Activated CD4-positive, alpha-beta T cell treated with anti-CD3 and anti-CD28 coated beads for 4 hours (primary cell): ENCODE measurements at places on chromosomes 7 and 10.

GRCh38 chr10:6978187-6978627 is 398.1 kb upstream of the PRKCQ start:
- no peak for DNase-seq

DNA sequence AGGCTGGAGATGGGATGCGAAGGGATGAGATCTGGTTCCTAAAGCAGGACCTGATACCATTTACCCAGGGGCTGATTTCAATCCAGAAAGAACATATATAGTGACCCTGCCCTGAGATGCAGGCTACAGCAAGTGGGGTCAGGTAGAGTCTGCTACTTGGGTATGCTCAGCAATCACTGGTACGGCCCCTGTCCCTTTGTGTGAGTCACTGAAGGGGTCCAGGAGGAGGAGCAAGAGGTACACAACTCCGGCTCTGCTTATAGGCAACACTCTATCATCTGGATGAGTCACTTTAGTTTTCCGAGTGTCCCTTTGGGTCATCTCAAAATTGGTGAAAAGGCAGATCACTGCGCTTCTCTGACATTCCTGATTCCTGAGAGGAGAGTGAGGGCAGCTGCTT is 79.6 kb upstream of the SORCS1 start:
- no peak for DNase-seq

- DNase-seq, result no peak
These were observed 320.5 kb downstream of the MAGI2 start for GRCh38 chr7:79132844-79133451.

DNA sequence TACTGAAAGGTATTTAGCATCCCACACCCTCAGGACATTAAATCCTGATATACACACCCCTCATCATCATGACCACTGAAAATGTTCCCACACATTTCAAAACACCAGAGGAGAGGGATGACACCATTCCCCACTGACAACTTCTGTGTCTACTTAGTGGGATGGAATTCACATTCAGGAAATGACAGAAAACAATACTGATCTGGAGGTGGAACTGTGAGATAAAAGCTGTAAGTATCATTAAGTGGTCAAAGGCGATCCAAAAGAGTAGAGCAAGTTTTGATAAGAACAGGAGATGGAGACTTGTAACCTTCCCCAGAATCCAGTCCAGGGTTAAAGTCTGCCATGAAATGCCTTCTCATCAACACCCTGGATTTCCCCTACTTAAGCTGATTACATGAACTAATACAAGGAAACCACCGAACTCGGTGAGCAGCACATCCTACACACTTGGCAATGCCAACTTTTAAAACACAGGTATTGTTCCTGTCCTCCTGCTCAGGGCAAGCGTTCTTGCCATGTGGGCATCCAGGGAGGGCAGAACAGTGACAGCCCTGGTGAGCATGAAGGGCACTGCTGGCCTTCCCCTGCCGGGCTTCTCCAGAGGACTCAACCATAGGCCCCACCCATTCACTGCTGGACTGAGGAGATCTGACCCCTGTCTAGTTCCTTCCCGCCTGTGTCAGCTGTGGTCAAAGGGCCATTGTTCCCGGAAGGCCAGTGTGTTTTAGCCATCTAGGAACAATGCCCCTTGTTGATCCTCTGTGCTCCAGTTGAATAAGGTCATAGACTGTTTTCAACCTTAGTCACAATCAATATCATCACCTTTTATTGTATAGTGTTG is 85.0 kb downstream of the SGMS1 start:
- DNase-seq, result no peak

DNA sequence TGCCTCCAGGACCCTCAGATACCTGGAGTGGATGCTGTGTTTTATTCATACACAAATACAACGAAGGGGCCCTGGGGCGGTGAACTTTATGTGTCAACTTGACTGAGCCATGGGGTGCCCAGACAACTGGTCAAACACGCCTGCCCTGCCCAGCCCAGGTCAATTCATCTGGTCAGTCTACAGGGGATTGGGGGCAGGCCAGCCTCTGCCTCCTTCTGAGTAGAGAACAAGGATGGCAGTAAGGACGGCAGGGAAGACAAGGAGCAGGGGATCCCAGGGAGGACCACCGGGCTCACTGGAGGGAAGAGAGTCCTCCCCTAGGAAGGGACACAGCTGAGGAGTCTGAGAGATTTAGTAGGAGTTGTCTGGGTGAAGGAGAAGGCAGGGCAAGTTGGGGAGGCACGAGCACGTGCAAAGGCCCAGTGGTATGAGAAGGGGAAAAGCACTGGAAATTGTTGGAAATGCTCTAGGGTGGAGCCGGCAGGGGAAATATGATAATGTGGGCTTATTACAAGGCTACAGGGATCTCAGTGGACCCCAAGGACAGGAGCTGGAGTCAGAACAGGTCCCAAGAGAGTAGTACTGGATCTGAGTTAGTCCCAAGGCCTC is 63.4 kb downstream of the MYL10 start:
- DNase-seq, result no peak

DNA sequence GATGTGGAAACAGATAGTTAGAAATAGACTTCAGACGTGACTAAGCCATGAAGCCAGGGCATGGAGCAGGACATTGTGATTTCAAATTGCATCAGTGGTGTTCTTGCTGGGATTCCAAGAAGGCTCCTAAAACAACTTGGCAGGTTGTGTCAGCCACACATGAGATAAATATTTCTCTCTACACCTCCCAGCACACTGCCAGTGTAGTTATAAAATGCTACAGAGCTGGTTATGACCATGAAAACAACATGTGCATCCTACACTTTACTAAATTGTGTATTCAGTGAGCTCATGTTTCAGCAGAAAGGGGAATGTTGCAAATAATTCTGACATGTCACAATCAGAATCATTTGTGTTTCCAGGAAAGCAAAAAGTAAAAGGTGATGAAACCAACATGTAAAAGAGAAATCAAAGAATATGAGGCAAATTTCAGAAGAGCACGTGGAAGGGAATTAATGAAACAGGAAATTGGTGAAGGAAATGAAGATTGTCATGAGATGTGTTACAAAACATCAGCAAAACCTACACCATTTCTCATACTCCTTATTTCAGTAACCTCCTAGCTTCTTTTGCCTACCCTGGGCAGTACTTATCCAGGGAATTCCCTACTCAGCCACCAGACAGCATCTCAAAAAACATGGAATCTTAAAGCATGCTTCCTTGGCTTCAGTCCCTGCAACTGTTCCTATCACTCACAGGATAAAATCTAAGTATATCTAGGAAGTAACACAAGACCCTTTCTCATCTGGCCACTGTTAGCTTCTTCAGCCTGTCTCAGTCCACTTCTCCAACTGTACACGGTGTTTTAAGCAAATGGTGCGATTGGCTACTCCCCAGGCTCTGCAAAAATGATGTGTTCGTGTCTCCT is 5.8 kb upstream of the CYP3A7 start:
- DNase-seq, result no peak

GRCh38 chr7:128201067-128201689 is 39.9 kb upstream of the LEP start:
- DNase-seq, result no peak

DNA sequence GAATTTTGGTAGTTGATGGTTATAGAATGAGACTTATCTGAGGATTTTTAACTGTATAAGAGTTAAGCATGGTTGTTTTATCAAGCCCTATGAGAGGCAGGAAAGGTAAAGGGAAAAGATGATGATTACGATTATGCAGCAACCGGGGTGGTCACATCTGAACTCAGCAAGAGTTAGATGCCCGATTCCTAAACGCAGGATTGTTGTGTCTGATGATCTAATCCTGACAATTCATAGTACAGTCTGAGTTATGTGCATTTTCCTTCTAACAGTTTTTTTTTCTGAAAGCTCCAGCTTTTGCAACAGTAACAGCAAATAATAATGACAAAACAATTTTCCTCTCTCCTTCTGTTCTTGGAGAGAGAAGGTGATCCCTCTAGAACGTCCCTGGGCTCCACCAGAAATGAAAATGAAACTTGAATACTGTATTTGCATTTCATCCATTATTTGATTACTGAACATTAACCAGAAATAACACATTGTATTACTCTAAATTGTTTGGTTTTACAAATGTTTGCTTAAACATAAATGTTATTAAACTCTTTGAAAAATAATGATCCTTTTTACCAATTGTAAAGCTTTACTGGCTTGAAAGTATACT is 176.5 kb upstream of the CCDC6 start:
- no peak for DNase-seq

- no peak for DNase-seq
These were observed 18.1 kb downstream of the RP9 start for GRCh38 chr7:33091111-33091531.

DNA sequence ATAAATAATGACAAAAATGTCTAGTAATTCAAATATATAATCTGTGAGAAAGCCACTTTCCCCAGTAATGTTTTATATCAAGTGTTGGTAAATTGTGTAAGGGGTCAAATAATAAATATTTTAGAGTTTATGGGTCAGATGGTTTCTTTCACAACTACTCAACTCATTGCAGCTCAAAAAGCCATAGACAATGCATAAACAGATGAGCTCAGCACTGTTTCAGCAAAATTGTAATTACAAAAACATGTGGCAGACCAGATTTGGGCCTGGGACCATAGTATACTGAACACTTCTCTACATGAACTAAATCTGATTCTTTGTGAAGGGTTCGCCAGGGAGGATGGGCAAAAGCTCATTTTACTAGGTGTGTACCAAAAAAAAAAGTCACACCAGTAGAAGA is 460.8 kb downstream of the NRG3 start:
- no peak for DNase-seq

DNA sequence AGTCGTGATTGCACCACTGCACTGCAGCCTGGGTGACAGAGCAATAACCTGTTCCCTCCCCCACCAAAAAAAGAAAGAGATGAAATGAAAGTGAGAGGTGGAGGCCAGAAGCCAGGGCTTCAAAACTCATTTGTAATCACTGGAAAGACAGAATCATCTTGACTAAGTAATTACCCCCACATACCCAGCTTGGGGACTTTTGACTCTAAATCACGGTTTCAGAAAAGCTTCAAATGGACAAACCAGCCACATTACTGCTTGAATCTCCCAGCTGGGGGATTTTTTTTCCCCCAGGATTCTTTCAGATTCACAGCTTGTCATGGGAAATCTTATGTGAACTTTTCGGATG is 361.0 kb downstream of the FRMD4A start:
- DNase-seq, result no peak

DNA sequence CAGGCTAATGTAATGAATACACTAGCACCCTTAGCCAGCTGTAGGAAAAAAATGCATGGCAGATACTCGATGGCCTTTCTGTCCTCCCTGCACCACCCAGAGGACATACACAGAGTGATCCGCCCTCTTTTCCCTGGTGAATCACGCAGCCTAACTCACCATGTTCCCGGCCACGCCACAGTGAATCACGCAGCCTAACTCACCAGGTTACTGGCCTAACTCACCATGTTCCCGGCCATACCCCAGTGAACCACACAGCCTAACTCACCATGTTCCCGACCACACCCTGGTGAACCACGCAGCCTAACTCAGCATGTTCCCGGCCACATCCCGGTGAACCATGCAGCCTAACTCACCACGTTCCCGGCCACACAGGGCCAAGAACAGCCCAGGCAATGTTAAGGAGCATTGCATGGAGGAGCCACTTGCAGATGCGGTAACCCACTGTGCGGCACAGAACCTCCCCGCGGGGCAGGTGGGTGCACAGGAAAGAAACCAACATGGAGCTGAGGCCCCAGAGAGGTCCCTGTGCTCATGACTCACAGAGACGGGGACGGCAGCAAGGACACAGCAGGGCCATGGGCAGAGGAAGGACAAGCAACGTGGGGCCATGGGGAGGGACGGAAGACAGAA is 508.5 kb downstream of the DNAJB6 start:
- no peak for DNase-seq

DNA sequence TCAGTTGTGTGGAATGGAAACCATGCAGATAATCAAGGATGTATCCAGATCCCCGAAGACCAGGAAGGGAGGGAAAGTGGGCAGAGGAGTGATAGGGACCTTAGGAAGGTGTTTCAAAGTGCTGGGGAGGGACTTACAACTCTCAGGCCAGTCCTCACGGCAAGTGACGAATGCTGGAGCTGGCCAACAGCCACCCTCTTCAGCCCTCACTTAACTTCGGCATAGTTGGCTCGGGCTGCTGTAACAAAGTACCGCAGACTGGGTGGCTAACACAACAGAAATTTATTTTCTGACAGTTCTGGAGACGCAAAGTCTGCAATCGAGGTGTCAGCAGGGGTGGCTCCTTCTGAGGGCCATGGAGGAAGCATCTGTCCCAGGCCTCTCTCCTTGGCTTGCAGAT is 265.9 kb upstream of the YAE1 start:
- DNase-seq, result no peak

- no peak for DNase-seq
These were observed 74.1 kb downstream of the GNAI1 start for GRCh38 chr7:80208700-80209099.
